Panc1 (cell line): ENCODE measurements at places on chromosomes 3 and 15. TPM values are rescaled to one million over a fixed set of nuclear protein-coding genes. Genes with fewer than 3 reads are reported as not detected.

Gene GHSR
- total RNA-seq, result not detected

Gene IGDCC3
- total RNA-seq, result 0.18 TPM

Gene NR1I2
- not detected for total RNA-seq

Gene PP2D1
- total RNA-seq, result not detected

GRCh38 chr15:73965758-73966113 is 26.4 kb downstream of the STOML1 start:
- DNase-seq, result no peak

- no peak for DNase-seq
These were observed 136.5 kb downstream of the MAP2K5 start for GRCh38 chr15:67678993-67679392.

DNA sequence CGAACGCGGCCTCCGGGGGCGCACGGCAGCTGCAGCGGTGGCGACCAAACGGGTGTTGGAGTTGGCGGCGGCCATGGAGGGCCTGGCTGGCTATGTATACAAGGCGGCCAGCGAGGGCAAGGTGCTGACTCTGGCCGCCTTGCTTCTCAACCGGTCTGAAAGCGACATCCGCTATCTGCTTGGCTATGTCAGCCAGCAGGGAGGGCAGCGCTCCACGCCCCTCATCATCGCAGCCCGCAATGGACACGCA is 725 bp downstream of the FEM1B start:
- no peak for DNase-seq
